ENCODE measurements at places on chromosomes 1 and 21.

DNA sequence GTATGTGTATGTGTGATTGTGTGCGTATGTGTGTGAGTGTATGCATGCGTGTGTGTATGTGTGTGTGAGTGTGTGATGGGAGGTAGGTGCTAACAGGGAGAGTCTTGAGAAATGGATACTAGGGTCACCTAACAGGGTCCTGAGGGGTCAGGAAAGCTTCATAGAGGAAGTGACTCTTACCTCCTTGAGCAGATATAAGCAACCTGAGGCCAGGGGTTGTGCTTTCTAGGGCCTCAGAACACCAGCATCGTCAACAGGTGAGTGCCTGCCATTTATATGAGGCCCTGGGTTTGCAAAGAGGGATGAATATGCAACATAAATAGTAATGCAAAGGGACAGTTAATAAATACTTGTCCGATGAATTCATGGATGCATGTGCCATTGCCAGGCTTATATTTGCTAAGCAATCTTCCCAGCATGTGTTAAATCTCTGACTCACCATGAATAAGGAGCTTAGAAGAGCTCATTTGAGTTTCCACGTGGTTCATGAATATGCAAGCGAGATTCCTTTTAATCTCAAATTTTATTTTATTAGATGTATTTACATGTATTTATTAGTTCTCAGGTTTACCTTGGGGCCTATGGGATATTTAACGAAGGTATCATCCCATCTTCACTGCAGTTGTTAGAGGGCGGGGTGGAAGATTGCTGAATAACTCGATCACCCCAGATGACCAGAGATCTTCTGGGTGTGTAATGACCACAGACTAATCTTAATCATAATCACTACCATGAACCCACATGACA is 438.3 kb downstream of the CAMTA1 start:
- DNase-seq = no peak

- no peak for DNase-seq
These were observed 80.0 kb downstream of the LHX4 start for GRCh38 chr1:180310095-180310494.

GRCh38 chr1:174164826-174165225 is 5.5 kb downstream of the RABGAP1L start:
- DNase-seq = no peak

DNA sequence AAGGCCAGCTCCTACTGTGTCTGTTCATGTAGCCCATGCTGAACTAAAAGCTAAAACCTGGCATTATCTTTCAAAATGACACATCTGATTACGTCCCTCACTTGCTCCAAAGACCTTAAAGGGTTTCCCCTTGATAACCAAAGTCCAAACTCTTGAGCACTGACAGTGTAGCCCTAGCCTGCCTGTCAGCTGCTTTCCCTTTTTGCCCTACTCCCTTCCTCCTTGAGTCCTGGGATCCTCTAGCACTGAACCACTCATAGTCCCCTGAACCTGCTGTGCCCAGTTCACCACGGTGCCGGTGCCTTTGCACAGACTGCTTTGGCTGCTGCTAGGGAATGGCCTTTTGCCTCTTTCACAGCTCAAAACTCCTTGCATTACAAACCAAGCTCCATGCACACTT is 67.5 kb downstream of the PLXNA2 start:
- no peak for DNase-seq

- DNase-seq = no peak
These were observed 71.4 kb downstream of the MEGF6 start for GRCh38 chr1:3539707-3540425.

DNA sequence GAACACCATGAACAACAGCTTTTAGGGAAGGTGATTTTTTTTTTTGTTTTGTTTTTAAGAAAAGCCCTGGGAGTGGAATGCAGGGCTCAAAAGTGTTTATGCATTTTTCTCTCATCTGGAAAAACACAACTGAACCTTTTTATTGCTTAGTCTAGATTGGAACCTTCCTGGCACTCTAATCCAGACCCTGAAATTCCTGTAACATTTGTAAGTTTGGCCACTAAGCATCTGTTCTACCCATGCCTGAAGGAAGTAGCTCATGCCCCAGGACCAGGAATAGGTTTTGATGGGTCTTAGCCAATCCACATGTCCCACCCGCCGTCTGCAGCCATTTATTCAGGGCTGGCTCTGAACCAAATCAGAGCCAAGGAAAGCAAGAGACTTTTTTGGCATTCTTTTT is 39.7 kb upstream of the SLC2A1 start:
- no peak for DNase-seq

Measured in stimulated activated CD8-positive, alpha-beta memory T cell treated with anti-CD3 and anti-CD28 coated beads, Interleukin-4, amount 100 ng/mL, for 4 hours (primary cell).